ENCODE measurements at places on chromosomes 11 and 22.

- no peak for DNase-seq
These were observed 409.5 kb downstream of the MIAT start for GRCh38 chr22:27066856-27067255.

DNA sequence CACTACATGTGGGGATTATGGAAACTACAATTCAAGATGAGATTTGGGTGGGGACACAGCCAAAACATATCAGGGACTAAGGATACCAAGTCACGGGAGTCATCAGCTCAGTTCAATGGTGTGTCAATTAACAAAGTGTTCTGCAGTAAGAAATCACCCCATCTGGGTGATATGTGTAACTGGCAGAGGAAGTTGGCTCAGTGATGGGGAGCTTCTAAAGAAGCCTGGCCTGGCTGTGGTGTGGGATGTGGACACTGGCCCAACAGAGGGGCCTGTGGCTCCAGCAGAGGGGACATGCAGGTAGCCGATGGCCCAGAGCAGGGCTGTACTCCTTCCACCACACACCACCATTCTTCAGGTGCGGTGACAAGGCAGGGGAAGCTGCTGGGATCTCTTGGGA is 31.6 kb downstream of the RPS6KA4 start:
- no peak for DNase-seq

- no peak for DNase-seq
These were observed 126.3 kb downstream of the CADM1 start for GRCh38 chr11:115377882-115378296.

DNA sequence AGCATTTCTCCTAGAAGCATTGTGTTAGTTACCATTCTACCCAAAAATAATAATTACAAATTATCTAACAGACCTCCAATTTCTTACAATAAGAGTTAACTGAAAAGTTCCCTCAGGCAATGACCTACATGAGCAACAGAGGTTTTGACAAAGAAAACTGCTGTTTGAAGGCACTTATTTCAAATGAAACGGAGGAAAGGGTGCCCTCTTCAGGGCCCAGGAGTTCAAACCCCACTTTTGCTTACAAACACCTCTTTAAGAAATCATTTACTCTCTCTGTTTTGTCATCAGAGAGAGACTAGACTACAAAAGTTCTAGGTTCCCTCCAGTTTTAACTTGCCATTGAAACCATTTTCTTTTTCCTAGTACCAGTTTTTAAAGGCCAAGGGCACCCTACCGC is 56.7 kb downstream of the AMBRA1 start:
- DNase-seq, result no peak

DNA sequence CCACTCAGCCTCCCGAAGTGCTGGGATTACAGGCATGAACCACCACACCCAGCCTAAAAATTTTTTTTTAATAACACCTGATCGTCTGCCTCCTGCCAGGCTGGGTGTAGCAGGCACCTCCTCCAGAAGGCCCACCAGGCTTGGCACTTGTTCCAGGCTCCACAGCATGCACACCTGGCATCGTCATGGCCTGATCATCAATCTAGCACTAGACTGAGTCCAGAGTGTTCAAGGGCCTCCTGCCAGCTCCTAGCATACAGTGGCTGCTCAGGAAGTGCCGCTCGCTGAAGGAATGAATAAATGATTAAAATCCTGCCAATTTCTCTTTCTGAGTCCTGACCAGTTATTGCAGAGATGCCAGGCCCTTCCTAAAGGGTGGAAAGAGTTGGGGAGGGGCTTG is 3.5 kb upstream of the PDGFB start:
- DNase-seq, result no peak

DNA sequence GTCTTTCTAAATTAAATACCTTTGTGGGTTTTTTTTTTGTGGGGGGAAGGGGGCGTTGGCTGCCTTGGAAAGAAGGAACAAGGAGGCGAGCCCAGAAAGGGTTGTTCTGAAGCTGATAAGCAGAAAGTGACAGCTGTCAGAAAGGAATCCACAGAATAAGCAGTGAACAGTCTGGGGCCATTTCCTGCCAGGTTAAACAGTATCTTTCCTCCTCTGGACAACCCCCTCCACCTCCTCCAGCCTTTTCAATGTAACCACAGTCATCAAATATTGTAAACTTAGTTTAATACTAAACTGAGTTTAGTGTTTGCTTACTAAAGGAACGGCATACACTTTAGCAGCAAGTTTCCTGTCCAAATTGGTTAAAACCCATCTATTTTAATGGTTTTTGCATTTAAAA is 271.2 kb upstream of the SYN3 start:
- DNase-seq, result no peak

- DNase-seq, result no peak
These were observed 527 bp downstream of the CARD10 start for GRCh38 chr22:37518509-37519267.

DNA sequence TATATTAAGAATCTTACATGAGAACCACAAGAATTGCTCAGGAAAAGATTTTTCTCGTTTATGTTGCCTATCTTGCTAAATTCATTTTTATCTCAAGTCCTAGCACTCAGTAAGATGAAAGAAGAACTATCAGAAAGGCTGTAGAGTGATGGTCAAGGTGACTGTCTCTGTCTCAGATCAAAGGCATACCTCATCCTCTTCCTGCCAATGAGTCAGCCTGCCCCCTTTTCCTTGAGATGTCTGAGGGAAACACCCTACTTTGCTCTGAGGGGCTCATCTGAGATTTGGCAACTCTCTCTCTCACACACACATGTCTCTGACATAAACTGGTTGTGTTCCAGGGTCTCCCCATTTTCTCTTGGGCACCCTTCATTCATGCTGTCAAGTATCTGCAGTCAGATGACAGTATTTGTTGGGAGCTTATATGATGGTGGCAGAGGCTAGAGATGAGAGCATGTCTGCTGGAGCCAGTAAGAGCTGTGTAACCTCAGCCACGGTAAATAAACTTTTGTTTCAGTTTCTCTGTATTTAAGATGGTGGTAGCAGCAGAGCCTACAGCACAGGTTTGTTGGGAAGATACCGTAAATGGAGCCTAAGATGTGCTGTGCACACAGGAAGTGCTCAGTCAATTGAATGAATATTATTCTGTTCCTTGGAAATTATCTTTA is 1.6 kb downstream of the MMP27 start:
- no peak for DNase-seq

DNA sequence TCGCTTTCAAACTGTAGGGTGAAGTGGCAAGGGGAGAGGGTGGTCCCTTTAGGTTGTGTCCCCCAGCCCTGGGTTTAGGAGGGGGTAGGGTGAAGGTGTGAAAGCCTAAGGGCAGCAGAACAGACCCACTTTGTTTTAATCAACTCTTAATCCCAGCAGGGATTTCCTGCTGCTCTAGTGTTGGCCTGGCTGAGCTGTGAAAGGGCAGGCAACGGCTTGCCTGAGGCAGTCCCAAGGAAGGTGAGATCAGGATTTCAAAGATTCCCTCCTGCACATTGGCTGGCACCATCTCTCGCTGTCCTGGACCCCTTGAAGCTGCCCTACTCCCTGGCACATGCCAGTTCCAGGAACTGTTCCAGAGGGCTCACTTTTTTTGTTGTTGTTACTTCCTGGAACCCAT is 221.3 kb downstream of the INSC start:
- DNase-seq, result no peak

GRCh38 chr11:66337103-66337899 is 1.1 kb upstream of the RIN1 start:
- no peak for DNase-seq

All from lung (tissue), 17 donors.